ENCODE measurements at places on chromosomes 7 and 10.

DNA sequence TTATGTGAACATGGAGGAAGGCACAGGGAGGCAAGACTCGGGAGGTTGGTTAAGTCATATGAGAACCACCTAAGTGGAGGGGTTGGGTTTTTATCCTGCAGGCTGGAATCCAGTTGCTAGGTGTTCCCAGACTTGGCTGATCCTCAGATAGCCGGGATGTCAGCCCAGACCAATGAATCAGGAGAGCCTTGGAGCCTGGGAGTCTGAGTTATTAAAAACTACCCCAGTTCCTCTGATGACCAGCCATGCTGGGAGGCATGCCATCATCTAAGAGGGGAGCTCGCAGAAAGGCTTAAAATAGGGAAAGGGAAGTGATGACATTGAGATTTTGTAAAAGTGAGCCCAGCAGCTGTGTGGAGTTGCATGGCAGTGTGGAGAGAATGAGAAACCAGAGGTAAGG, 238.1 kb downstream of the ZNF248 start:
- no peak for DNase-seq

DNA sequence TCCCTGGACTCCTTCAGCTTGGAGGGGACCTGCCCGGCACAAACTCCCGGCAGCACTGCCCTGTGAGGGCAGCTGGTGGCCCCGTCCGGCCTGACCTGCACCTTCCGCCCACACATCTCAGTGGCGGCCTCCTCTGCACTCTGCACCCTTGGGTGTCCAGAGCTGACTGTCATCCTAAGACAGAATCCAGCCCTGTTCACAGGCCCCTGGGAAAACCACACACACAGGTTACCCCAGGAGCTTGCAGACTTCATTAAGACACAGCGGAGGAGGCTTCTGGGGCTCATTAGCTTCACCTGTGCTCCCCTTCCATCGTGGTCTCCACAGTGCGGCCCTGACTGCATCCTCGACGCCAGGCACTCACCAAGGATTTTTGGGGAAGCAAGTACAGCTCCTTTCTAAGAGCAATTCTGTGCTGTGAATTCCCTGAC, 51.5 kb upstream of the SHH start:
- DNase-seq, result no peak

DNA sequence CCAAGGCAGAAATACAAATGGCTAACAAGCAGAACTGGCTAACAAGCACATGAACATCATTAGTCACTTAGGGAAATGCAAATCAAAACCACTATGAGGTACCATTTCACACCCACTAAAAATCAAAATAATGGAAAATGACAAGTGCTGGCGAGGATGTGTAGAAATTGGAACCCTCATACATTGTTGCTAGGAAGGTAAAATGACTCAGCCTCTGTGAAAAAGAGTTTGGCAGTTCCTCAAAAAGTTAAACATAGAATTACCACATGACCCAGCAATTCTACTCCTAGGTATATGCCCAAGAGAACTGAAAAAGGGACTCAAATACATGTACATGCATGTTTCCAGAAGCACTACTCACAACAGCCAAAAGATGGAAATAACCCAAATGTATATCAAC, 52.8 kb upstream of the ANAPC16 start:
- no peak for DNase-seq

DNA sequence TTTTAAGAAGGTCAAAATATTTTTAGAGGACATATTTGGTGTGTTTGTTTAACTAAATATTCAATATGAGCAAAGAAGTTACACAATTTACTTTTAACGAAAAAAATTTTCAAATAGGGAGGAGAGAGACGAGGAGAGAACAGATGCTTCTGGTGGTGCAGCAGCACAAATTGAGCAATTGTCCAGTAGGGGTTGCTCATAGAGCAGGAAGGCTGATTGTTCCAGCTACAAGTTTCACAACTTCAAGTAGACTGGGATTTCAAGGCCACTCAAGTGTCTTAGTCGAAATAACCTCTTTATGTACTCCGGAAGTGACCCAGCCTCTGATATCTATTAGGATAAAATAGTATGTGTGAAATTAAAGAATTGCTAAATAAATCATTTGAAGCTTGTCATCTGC, 197.9 kb downstream of the HDAC9 start:
- peak; percentile 45 for DNase-seq

DNA sequence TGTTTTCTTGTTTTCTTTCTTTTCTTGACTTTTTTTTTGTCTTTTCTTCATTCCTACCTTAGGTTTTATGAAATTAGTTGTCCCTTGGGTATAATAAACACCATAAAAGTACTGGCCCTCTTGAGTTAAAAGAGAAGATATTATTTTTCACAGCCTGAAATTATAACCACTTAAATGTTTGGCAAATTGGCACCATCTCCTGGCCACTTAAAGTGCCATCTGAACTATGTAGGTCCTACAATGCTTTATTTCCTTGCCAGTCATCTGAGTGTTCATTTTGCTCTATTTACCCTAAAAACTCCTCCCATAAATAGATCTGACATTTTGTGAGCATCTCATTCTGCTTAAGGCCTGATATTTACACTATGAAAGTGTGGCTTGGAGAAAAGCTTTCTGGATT, 98.9 kb upstream of the PRKCQ start:
- DNase-seq, result no peak

DNA sequence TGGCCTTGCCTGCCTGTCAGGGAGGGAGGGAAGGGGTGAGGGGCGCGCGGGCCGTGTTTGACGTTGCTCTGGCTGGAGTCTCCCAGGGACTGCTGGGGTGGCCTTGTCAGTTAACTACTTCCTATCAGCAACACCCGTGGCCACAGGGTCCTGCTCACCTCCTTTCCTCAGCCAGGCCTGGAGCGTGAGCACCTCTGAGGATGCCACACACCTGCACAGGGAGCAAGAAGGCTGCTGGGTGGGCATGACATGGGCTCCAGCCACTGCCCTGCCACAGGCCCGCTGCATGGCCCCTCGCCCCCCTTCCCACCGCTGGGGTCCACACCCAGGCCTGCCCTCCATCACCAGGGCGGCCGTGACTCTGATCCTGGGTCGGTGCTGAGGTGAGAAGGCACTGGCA, 212.4 kb downstream of the ELFN1 start:
- DNase-seq, result no peak

- DNase-seq, result no peak
These were observed 157.8 kb upstream of the PCDH15 start for GRCh38 chr10:54958844-54959243.

DNA sequence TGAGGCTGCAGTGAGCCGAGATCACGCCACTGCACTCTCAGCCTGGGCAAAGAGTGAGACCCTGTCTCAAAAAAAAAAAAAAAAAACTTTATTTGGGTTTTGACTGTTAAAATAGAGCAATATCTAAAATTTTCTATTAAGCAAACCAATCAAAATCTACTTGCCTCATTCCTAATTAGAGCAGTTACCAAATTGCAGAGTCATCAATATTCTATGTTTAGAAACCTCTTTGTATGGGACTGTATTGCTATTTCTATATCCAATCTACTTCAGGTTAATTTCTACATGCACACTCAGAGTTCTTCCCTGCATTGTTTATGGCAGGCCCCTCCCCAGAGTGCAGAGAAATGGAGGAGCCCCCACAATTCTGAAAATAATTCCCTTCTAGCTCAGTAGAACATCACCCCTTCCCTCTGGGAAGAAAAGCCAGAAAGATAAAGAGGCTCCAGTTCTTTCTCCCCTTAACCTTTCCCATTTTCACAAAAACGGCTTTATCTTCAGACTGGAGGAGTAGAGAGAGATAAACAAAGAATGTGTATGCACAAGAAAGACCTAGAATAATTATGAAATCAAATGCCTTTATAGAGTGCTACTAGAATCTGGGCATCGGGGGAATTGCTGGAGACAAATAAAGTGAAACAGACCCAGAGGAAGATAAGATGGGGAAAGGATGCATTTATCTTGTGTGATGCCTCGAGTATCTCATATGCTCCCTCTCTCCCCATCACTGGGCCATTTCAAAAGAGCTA, 17.9 kb downstream of the SCRN1 start:
- DNase-seq, result no peak

GRCh38 chr7:84274029-84274638, 79.5 kb upstream of the SEMA3A start:
- no peak for DNase-seq

GRCh38 chr10:62772186-62772974, 32.1 kb upstream of the ADO start:
- DNase-seq, result no peak

- DNase-seq, result no peak
These were observed 28.7 kb downstream of the CSGALNACT2 start for GRCh38 chr10:43166880-43167497.

DNA sequence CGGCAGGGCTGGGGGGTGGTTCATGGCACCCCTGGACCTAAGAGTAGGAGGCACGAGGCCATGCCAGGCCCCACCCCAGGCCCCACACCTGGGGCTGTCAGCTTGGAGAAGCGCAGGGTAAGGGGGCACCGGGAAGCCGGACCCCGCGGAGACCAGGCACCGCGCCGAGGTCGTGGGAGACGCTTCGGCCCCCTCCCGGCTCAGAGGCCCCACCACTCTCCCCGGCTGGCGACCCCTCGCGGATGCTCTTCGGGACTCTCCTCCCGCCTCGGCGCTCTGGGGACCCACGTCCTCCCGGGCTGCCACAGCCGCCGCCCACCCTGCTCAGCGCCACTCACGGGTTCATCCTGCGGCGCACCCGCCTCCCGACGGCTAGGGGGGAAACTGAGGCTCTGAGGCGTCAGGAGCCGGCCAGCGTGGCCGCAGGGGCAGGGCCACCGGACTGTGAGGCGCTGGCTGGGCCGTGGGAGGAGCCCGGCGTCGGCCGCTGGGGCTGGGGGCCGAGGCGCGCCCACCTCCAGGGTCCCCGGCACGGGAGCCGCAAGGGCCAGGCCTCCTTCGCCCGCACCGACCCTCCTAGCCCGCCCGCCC, 25.9 kb downstream of the PDGFA start:
- no peak for DNase-seq

GRCh38 chr10:30534465-30535144, 94.9 kb downstream of the LYZL2 start:
- peak; percentile 47 for DNase-seq

DNA sequence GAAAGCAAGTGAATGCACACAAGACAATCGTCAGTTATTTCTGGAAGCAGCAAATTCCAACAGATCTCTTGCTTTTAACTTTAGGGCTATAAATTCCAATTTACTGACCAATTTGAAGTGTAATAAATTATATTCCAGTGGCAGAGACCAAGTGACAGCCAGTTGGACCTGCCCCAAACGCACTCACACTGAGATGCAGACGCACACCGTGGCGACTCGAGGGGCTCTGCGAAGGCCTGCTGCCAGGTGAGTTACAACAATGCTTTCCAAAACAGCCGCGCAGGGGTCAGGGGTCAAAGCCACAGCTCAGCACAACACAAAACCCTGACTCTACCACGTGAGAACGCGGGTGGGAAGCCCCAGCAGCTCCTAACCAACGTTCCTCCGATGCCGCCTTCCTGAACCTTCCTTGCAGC, 97.4 kb downstream of the ZRANB1 start:
- DNase-seq, result no peak

DNA sequence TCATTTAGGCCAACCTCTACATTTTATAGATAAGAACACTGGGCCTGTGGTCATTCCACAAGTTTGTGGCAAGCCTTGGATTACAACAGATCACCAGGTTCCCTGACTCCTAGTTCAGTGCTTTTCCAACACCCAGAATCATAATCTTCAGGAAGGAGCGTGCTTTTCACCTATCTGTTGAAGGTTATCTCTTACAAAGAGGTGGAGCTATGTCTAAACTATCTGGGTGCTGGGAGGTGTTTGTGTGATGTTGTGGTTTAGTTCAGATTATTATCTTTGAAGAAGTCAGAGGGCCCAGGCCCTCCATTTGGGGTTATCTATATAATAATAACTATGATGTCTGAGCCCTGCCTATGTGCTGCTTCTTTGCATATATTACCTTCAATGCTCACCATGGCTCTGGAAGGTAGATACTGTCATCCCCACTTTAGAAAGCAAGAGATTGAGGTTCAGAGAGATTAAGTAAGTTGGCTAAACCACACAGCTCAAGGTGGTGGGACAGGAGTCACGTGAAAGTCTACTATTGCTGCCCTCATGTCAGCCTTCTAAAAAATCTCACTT, 24.0 kb downstream of the IL2RA start:
- DNase-seq, result no peak

- DNase-seq, result no peak
These were observed 32.5 kb upstream of the TBX20 start for GRCh38 chr7:35286422-35286821.

- DNase-seq, result no peak
These were observed 233.1 kb upstream of the KLF6 start for GRCh38 chr10:4018054-4018511.

DNA sequence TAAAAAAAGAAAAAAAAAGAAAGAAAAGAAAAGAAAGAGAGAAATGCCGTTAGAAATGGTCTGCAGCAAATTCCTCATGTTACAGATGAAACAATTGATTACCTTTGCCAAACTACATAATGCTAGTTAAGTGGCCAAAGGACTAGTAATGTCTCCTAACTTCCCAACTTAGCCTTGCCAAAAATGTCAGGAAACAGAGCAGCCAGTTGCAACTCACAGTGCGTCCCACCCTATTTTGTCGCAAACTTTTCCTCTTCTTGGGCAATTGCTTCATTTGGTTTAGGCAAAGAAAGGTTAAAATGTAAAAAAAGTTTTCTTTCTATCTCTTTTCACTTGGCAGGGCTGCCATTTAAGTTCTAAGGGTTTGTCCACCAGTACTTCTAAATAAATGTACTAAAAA, 53.1 kb downstream of the APBB1IP start:
- no peak for DNase-seq

- no peak for DNase-seq
These were observed 11.8 kb downstream of the UBN2 start for GRCh38 chr7:139242741-139243281.

- no peak for DNase-seq
These were observed 21.0 kb downstream of the SVIL start for GRCh38 chr10:29613791-29614190.

DNA sequence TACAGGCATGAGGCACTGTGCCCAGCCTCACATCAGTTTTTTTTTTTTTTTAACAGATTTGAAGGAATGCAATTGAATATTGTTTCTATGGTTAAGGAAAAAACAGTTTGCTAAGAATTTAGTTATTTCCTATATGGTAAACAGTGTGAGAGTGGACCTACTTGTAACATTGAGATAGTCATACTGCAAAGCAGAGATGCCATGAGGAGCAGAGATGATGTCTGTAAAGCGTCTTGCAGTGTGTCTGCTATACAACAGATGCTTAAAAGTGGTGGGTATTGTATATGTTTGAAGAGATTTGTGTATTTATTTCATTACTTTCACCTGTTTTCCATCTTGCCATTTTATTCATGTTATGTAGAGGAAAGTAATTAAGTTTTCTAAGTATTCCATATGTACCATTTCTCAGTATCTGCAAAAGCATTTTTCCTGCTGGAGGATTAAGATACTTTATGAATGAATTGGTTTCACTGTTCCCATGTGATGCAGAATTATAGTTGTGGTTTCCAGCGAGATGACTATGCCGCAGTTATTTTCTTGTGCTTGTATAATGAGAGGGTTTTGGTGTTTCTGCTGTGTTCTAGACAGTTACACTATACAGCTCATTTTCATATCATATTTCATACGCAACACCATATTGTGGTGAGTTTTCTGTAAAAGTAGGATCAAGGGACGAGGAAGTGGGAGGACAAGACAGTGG, 26.6 kb downstream of the TET1 start:
- no peak for DNase-seq
